ENCODE measurements at places on chromosomes 11 and 22.

- no peak for DNase-seq
These were observed 3.4 kb downstream of the MALAT1 start for GRCh38 chr11:65502274-65502554.

- DNase-seq = no peak
These were observed 4.1 kb downstream of the C11orf52 start for GRCh38 chr11:111922803-111923202.

DNA sequence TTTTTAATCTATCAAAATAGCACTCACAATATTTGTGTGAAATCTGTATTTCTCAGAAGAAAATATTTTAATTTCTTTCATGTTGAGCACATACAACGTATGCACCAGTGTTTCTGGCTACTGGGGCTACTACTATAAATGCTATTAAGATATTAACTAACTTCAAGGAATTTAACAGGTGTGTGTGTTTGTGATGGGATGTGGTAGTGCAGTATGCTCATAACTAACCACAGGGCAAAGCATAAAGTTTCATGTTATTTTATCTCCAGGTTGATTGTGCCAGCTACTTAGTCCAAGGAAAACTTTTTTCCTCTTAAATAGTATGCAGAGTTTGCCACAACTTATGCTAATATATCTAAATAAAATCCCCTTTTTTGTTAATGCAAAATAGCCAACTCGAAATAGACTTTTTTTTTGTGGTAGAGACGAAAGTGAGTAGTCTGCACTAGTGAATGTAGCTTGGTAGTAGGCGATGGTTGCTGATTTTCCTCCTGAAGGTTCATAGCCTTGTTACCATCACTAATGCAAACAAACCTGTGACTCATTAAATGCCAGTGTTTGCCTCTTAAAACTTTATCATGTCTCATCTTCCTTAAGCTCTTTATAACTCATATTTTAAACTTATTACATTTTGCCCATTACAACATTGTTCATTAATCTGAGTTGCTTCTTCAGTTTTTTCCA, 565.5 kb upstream of the ANO3 start:
- DNase-seq = no peak

DNA sequence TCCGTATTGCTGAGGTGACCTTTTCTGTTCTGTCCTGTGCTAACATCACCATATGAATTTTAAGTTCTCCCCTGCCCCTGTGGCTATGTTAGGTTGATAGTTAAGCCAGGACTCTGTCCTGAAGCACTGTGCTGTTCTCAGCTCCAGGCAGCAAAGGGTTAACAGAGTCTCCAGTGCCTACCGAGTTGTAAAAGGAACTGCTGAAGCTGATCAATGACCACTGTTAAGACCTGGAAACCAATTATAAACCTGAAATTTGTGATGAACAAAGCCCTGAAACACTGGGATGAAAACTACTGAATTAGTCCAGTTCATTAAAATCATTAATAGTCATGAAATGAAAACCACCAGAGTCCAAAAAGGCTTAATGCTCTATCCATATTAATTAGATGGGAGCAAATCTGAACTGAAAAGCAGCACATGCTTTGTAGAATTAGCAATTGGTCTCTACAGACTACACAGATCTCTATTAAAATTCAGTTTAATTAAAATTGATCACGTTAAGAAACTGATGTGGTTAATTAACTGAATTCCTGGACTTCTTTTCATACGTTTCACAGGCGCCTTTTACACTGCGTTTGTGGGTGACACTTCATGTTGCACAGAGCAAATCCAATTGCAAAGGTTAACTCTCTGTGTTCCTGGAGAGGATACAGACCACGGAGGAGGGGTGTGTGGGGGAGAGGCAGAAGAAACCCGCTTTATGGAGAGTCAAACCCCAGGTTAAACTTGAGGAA, 188.5 kb upstream of the MPPED2 start:
- no peak for DNase-seq

- no peak for DNase-seq
These were observed 32.6 kb downstream of the PPFIA1 start for GRCh38 chr11:70303070-70303469.

GRCh38 chr11:102117472-102118113, 7.3 kb downstream of the YAP1 start:
- DNase-seq = no peak

DNA sequence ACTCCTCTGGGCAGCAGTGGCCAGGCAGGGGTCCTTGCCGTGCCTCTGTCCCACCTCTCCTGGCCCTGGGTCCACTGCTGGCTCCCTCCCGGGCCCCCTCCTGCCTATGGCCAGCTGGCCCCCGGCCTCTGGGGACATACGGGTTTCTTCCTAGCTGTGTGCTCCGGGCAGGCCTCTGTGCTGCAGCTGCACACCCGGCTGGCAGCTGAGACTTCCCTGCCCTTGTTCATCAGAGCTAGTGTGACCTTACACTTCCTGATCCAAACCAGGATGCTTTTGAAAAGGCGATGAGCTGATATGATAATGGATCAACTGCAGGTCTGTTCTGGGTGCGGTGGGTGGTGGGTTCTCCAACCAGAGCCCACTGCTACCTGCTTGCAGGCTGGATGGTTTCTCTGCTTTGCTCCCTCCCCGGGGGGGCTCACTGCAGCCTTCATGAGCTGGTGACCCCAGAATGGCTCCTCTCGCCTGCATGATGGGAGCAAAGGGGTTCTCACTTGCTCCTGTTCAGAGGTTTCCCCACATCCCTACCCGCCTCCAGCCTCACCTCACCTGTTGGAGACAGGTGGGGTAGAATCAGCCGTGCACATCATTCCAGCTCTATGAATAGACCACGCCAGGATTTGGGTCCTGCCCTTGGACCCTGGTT, 13.3 kb downstream of the B3GAT1 start:
- no peak for DNase-seq

DNA sequence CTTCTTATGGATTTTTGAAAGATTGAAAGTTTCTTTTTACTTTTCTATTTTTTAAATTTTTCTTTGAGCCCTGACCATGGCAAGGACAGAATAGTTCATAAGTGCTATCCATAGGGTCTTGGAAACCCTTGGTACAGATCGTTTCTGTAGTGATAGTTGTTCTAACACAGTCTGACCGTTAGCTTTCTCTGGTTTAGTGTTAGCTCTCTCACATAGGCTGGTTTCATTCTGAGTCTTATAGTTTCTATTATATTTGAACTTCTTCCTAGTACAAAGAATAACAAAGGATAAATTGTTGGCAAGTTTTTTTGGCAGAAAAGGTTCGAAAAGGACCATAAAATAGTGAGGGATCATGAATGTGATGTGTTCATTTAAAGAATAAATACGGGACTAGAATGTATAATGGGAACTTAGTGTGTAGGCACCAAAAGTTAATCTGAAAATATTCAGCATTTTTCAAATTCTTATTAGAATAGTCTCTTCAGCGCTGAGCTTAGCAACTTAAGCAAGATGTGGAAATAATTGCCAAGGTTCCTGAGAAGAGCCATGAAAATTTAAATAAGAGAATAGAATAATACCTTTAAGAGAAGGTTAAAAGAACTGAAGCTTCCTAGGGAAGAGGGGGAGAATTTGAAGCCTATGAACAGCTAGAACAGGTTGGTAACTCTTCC, 24.1 kb downstream of the FDX1 start:
- DNase-seq = no peak

DNA sequence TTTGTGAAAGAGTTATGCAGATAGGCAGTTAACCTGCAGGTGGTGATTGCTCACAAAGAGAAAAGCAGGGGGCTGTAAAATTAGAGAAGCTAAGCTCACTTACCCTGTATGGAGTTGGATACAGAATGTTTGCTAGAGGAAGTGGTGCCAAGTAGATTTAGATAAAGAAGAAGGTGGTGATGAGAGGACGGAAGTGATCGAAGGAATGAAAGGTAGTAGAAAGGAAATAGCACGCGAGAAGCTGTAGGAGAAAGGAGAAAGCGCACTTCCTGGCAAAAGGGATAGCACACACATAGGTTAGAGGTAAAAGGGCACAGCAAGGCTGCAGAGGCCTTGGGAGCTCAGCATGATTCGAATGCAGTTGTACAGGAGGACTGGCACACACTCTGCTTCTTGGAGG, 87.3 kb upstream of the CTSC start:
- no peak for DNase-seq

GRCh38 chr11:129723761-129724162, 91.9 kb upstream of the TMEM45B start:
- no peak for DNase-seq

DNA sequence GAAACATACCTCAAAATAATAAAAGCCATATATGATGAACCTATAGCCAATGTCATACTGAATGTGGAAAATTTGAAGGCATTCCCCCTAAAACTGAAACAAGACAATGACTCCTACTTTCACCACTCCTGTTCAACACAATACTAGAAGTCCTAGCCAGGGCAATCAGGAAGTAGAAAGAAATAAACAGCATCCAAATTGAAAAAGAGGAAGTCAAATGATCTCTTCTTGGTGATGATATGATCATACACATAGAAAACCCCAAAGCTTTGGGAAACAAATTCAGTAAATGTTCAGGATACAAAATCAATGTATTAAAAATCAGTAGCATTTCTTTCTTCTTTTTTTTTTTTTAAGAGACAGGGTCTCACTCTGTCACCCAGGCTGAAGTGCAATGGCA, 109.9 kb downstream of the DLG2 start:
- DNase-seq = no peak

Data from NCI-H460 (cell line).